ENCODE measurements at places on chromosomes 2 and 18. TPM values are rescaled to one million over a fixed set of nuclear protein-coding genes. Genes with fewer than 3 reads are reported as not detected.

Gene CSRNP3
- total RNA-seq, result not detected

Gene PIEZO2
- not detected for total RNA-seq

Gene PRSS56
- not detected for total RNA-seq

Gene SH3RF3
- total RNA-seq, result 0.40 TPM

Gene MC2R
- not detected for total RNA-seq

Gene HOXD4
- not detected for total RNA-seq

Gene FAM161A
- 3.2 TPM for total RNA-seq

Gene LPIN1
- 60.0 TPM for total RNA-seq

Measured in activated naive CD4-positive, alpha-beta T cell treated with anti-CD3 and anti-CD28 coated beads, Interleukin-2, amount 10 ng/mL, durations not matched to agents 5 hours and 36 hours (primary cell).